Vagina (tissue), 2 donors: ENCODE measurements at places on chromosomes 16 and 17. TPM values are rescaled to one million over a fixed set of nuclear protein-coding genes. Genes with fewer than 3 reads are reported as not detected.

DNA sequence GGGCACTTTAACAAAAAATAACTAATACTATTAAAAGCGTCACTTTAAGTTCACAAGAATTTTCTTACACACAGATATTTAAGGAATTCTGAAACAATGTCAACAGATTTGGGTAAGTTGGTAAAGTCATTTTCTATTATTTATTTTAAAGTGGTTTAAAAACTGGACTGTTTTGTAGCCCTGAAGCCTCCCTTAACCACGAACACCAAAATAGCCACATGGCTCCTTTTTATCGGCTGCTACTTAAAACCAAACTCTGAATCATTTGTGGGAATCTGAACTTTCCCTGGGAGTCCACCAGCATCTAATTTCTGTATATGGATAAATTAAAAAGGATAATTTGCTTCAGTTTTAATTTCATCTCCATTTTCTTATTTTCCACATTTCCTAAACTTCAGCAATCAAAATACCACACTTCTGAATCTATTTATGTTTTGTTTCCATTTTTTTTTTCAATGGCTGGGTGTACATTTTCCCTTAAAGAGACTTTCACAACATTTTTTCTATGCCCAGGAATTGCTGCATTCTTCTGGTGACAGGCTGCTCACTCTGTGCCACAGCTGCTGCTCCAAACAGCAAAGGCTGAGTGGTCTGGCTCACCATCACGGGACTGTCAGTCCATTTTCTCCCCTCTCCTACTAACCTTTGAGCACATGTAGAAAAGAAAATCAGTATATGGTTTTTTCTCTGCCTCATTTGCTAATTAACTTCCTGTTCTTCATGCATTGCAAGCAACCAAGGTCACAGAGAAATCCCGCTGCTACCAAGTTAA is 255.5 kb upstream of the KCNJ16 start:
- no peak for DNase-seq
- H3K27me3 ChIP-seq = no peaks in the 10 kb centered on the region
- no peak overlapping the region for H3K4me3 ChIP-seq
- H3K27ac ChIP-seq = no peak overlapping the region

GRCh38 chr16:70396246-70396904 is 42.5 kb downstream of the ST3GAL2 start:
- no peaks in the 10 kb centered on the region for H3K36me3 ChIP-seq
- no peaks in the 10 kb centered on the region for H3K27me3 ChIP-seq
- no peak overlapping the region for H3K4me3 ChIP-seq
- peaks cover 13% of the 10 kb centered on the region for H3K4me1 ChIP-seq

DNA sequence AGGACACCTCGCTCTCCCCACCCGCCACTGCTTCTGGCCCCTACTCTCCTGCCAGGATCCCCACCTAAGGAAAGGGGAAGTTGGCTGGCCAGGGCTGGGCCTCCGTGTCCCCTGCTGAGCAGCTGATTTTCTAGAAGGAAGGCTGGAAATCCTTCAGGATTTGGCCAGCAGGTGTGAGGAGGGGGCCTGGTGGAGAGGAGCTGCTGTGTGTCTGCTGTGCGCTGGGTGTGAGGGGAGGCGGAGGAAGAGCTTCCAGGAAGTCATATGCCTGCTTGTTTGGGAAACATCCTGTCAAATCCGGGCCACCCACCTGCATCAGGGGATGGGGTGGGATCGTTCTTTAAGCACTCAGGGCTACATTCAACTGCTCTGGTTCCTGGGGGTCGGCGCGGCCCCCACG is 28.6 kb downstream of the TPSG1 start:
- no peak overlapping the region for H3K4me3 ChIP-seq
- DNase-seq = no peak
- H3K36me3 ChIP-seq = no peaks in the 10 kb centered on the region
- no peaks in the 10 kb centered on the region for H3K4me1 ChIP-seq
- no peak overlapping the region for H3K27ac ChIP-seq

DNA sequence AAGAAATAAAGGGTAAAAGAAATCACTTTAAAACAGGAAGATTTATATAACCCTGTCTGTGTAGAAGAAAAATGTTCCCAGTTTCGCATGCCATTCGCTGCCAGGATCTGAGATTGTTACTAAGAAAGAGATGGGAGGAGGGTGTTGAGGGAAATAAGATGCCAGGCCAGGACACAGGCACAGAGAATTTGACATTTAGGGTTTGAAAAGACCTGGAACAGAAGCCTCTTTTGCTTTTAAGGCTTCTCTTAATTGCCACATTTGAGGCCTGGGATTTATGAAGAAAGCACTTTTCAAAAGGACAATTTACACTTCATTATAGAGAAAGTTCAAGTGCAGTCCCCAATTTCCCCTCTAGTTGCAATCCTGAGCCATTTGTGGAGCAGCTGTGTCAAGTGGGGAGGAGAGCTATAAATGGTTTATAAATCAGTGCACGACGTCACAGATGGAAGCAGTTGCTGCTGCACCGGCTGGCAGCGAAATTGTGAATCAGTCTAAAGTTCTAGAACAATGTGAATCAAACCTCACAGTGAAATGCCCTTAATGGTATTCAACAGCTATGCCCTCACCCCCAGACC is 26.5 kb upstream of the C16orf87 start:
- DNase-seq = no peak

GRCh38 chr17:38508570-38508950 is 80.3 kb downstream of the ARHGAP23 start:
- no peak for DNase-seq
- H3K36me3 ChIP-seq = peaks cover 24% of the 10 kb centered on the region
- H3K27ac ChIP-seq = no peak overlapping the region
- H3K4me1 ChIP-seq = peaks cover 19% of the 10 kb centered on the region
- H3K27me3 ChIP-seq = no peaks in the 10 kb centered on the region

DNA sequence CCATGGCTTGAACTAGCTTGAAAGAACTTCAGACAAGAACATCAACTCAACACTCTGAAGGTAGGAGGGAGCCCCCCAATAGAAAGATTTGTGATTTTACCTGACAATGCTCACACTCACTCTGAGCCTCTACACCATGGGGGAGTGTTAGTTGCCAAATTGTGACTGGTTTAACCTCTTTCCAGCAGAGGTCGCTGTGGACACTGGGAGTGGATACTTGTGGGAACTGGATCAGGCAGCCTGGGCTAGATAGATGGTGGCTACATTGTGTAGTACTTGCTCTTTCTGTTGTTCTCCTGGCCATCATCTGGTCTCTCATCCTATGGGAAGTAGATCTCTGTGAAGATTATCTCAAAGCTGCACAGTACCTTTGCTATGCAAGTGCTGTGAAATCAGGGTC is 2.9 kb downstream of the SMPD3 start:
- DNase-seq = no peak
- no peak overlapping the region for H3K27ac ChIP-seq
- no peaks in the 10 kb centered on the region for H3K27me3 ChIP-seq
- H3K4me1 ChIP-seq = peaks cover 24% of the 10 kb centered on the region
- H3K4me3 ChIP-seq = no peak overlapping the region

GRCh38 chr17:74850914-74851313 is 8.8 kb downstream of the GRIN2C start:
- no peaks in the 10 kb centered on the region for H3K36me3 ChIP-seq
- H3K27ac ChIP-seq = no peak overlapping the region
- no peak overlapping the region for H3K4me3 ChIP-seq

GRCh38 chr17:5698959-5699358 is 114.7 kb upstream of the NLRP1 start:
- no peak for DNase-seq
- no peaks in the 10 kb centered on the region for H3K27me3 ChIP-seq
- H3K36me3 ChIP-seq = no peaks in the 10 kb centered on the region
- no peak overlapping the region for H3K4me3 ChIP-seq

GRCh38 chr16:1858189-1858865 is 13.6 kb downstream of the MEIOB start:
- H3K27me3 ChIP-seq = no peaks in the 10 kb centered on the region
- H3K4me3 ChIP-seq = no peak overlapping the region
- H3K4me1 ChIP-seq = no peaks in the 10 kb centered on the region

GRCh38 chr16:6949240-6949639 is 383.4 kb upstream of the RBFOX1 start:
- H3K4me3 ChIP-seq = no peak overlapping the region
- no peaks in the 10 kb centered on the region for H3K27me3 ChIP-seq
- no peaks in the 10 kb centered on the region for H3K36me3 ChIP-seq
- no peaks in the 10 kb centered on the region for H3K4me1 ChIP-seq

DNA sequence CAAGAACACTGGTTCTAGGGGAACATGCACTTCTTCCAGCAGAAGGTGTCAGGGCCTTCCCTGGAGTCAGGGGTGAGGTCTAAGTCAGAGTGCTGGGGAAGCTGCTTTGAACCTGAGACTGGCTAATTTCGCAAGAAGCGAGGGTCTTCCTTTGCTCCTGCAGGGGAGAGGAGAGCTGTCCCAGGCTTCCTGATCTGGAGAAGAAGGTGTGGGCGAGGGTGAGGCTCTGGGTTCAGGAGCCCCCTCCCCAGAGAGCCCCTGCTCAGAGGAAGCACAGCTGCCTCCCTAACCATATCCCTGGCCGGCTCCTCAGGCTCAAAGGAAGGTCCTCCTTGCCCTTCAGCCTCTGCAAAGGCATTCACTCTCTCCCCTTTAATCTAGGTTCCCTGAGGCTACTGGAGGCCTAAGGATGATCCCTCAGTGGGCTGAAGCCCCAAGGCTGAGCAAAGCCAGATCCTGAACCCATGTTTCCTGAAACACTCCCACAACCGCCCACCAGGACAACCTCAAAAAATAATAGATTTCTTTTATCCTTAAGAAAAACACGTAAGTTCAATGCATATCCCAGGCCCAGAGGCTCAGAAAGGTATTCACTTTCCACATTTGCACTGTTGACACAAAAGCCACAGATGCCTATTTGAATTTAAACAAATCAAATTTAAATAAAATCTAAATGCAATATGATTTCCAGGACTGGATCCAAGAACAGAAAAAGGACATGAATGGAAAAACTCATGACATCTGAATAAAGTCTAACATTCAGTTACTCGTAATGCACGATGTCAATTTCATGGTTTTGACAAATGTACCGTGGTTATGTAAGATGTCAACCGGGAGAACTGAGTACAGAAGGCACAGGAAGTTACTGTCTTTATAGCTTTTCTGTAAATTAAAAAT is 71.5 kb upstream of the RCVRN start:
- H3K4me1 ChIP-seq = peaks cover 21% of the 10 kb centered on the region
- H3K27ac ChIP-seq = no peak overlapping the region
- DNase-seq = no peak
- no peaks in the 10 kb centered on the region for H3K36me3 ChIP-seq
- no peak overlapping the region for H3K4me3 ChIP-seq

DNA sequence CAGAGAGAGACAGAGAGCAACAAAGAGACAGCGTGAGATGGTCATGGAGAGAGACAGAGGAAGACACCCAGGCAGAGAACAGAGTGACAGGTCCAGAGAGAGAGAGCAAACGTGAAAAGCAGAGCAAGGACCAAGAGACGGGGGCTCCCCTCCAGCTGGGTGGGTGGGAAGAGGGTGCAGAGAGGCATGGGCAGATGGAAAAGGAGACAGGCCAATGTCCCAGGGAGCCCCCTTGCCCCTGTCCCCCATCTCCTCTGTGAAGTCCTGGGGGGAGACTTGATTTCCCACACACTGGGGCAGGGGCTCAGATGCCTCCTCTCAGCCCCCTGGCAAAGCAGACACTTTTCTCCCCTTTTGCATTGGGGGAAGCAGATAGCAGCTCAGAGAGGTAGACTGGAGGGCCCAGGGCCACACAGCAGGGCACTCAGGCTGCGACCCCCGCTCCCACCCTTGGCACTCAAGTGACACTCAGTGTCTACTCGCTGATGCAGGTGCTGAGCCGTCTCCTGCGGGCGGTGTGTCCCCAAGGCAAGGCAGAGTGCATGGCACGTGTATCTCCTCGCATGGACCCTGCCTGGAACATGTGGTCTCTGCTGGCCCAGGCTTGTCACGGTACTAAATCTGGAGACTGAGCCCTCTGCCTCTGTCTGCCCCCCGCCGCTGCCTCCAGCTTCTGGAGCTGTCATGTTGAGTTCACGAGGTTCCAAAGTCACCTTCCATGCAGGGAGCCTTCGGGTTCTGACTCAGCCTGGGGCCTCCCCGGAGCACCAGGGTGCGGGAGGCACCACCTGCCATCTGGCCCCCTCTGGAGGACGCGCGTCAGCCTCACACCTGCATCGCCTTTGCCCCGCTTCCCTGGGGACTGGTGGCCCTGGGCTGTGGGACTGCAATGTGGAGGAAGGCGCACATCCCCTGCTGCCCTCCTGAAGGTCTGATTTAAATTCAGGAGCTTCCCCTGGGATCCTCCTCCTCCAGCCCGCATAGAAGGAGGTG is 215.9 kb upstream of the GSE1 start:
- no peaks in the 10 kb centered on the region for H3K27me3 ChIP-seq
- H3K36me3 ChIP-seq = no peaks in the 10 kb centered on the region
- no peak for DNase-seq

GRCh38 chr17:34645594-34645993 is 66.2 kb downstream of the TMEM132E start:
- DNase-seq = no peak
- no peak overlapping the region for H3K4me3 ChIP-seq
- no peaks in the 10 kb centered on the region for H3K4me1 ChIP-seq

- no peak overlapping the region for H3K27ac ChIP-seq
- H3K27me3 ChIP-seq = no peaks in the 10 kb centered on the region
- no peaks in the 10 kb centered on the region for H3K4me1 ChIP-seq
- H3K36me3 ChIP-seq = no peaks in the 10 kb centered on the region
- peak; percentile 74 for DNase-seq
Observed at GRCh38 chr16:27963471-27963965, 100.0 kb downstream of the GSG1L start.

DNA sequence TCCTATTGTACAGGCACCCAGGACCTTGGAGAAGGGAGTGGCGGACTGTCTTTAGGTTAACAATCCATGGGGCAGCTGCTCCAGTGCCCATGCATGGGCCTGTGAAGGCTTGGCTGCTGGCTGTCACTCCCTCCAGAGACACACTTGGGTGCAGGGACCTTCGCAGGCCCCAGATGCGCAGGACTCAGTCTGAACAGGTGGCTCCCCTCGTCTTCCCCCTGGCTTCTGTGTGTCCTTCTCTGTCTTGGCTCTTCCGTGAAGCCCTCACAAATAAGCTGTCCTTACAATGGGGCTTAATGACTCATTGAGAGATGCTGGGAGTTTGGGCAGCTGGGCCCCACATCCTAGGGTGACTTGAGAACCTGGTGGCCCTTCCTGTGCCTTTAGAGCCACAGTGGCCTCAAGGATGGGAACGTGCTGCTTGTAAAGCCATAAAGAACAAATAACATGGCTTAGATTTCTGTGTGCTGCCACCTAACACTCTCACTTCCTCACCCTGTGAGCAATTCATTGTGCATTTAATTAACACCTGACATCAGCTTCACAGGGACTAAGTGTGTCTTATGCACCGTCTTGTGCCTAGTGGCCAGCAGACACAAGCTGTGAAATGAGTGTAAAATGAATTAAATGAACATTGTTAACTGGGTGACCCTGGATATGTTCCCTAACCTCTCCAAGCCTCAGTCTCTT is 340.7 kb downstream of the SNX29 start:
- H3K27ac ChIP-seq = no peak overlapping the region
- no peaks in the 10 kb centered on the region for H3K4me1 ChIP-seq
- DNase-seq = no peak
- no peaks in the 10 kb centered on the region for H3K36me3 ChIP-seq

GRCh38 chr16:11354733-11355574 is 9.7 kb downstream of the RMI2 start:
- no peak for DNase-seq
- H3K27ac ChIP-seq = peak overlapping the region; percentile 65
- H3K36me3 ChIP-seq = no peaks in the 10 kb centered on the region
- no peak overlapping the region for H3K4me3 ChIP-seq
- no peaks in the 10 kb centered on the region for H3K27me3 ChIP-seq

The NLRC3 gene
- total RNA-seq = 12.5 TPM

The NUP88 gene
- total RNA-seq = 72.2 TPM

The FOXC2 gene
- total RNA-seq = 2.7 TPM

The FKBP10 gene
- total RNA-seq = 53.5 TPM

The TBX2 gene
- 9.8 TPM for total RNA-seq

The SLC16A13 gene
- total RNA-seq = 2.0 TPM
